ENCODE measurements at places on chromosomes 12 and 14.
A peak's percentile ranks its signal among the peaks of the same experiment; 100 is the strongest.

DNA sequence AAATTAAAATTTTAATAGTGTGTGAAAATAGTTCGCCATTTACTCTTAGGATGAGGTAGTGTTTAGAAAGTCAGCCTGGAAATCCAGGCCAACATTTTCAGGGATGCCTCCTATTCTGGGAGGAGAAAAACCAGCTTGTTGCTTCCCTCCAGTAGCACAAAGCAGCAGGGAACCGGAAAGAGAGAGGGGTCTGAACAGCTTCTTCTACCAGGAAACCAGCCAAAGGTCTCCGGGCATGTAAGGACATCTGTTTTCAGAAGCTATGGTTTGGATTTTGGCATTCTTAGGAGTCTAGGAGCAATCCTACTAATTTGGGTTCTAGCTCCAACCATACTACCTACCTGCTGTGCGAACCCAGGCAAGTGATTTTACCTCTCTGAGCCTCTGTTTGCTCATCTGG is 85.3 kb downstream of the DPF3 start:
- no peak overlapping the region for H3K27ac ChIP-seq
- no peaks in the 10 kb centered on the region for H3K36me3 ChIP-seq
- no peaks in the 10 kb centered on the region for H3K27me3 ChIP-seq
- H3K4me3 ChIP-seq = no peak overlapping the region
- DNase-seq = no peak
- H3K4me1 ChIP-seq = peaks cover 15% of the 10 kb centered on the region

GRCh38 chr12:63909746-63910145 is 65.2 kb downstream of the SRGAP1 start:
- H3K27me3 ChIP-seq = no peaks in the 10 kb centered on the region
- no peak overlapping the region for H3K4me3 ChIP-seq
- H3K4me1 ChIP-seq = no peaks in the 10 kb centered on the region
- no peaks in the 10 kb centered on the region for H3K36me3 ChIP-seq
- H3K27ac ChIP-seq = no peak overlapping the region

- no peaks in the 10 kb centered on the region for H3K36me3 ChIP-seq
- H3K4me1 ChIP-seq = no peaks in the 10 kb centered on the region
- H3K27me3 ChIP-seq = no peaks in the 10 kb centered on the region
- no peak overlapping the region for H3K27ac ChIP-seq
Observed at GRCh38 chr14:70289138-70289537, 70.3 kb downstream of the COX16 start.

DNA sequence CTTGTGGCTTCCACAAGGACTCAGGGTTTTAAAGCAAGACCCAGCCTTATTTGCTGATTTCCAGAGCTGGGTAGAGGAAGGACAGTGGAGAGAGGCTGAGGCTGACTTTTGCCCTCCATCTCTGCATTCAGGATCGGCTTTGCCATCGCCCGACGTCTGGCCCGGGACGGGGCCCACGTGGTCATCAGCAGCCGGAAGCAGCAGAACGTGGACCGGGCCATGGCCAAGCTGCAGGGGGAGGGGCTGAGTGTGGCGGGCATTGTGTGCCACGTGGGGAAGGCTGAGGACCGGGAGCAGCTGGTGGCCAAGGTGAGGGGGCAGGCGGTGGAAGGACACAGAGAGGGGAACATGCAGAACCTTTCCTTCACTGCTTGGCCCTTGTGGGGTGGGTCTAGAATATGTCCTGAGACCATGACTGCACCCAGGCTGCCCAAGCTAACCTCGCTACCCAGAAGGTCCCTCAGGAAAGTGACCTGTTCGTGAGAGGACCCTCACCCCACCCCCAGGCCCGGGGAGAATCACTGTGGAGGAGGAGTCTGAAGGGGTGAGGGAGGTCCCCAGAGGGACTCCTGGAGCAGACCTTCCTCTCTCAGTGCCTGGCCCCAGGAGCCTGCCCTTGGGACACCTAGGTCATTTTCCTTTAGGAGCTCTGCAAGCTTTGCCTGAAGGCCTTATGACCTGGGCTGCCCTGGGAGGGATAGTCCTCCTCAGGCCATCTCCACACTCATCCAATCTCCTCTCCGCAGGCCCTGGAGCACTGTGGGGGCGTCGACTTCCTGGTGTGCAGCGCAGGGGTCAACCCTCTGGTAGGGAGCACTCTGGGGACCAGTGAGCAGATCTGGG is 3.1 kb downstream of the DHRS2 start:
- no peaks in the 10 kb centered on the region for H3K36me3 ChIP-seq
- no peaks in the 10 kb centered on the region for H3K4me1 ChIP-seq
- H3K27me3 ChIP-seq = no peaks in the 10 kb centered on the region

- DNase-seq = no peak
- H3K27ac ChIP-seq = no peak overlapping the region
- no peaks in the 10 kb centered on the region for H3K4me1 ChIP-seq
- H3K36me3 ChIP-seq = no peaks in the 10 kb centered on the region
Observed at GRCh38 chr12:1246637-1247036, 255.6 kb downstream of the ERC1 start.

- H3K4me3 ChIP-seq = no peak overlapping the region
- peaks cover 21% of the 10 kb centered on the region for H3K4me1 ChIP-seq
- H3K27me3 ChIP-seq = peaks cover 4% of the 10 kb centered on the region
- DNase-seq = no peak
Observed at GRCh38 chr14:67623114-67623513, 3.4 kb downstream of the ARG2 start.

DNA sequence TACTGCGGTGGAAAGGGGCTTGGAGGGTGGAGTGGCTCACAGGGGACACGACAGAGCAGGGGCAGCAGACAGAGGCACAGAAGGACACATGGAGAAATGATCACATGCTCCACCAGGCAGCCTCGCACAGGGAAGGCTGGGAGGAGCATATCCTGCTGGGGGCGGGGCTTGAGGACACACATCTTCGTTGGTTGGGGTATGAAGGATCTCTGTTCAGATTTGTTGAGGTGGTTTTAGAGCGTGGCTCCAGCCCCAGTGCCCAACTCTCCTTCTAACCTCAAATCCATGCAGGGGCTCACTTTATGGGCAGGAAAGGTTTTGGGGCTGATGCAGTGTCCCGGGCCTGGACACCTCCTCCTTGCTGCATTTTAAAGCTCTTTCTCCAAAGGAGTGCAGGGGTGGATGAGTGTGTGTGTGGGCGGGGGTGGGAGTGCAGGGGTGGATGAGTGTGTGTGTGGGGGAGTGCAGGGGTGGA is 733 bp upstream of the P3H3 start:
- peaks cover 35% of the 10 kb centered on the region for H3K4me1 ChIP-seq
- peak; percentile 42 for DNase-seq
- H3K27ac ChIP-seq = no peak overlapping the region
- H3K4me3 ChIP-seq = no peak overlapping the region

- H3K27ac ChIP-seq = no peak overlapping the region
- no peak overlapping the region for H3K4me3 ChIP-seq
- DNase-seq = no peak
- no peaks in the 10 kb centered on the region for H3K4me1 ChIP-seq
- no peaks in the 10 kb centered on the region for H3K27me3 ChIP-seq
Observed at GRCh38 chr14:74826574-74826973, 49.4 kb downstream of the PROX2 start.

DNA sequence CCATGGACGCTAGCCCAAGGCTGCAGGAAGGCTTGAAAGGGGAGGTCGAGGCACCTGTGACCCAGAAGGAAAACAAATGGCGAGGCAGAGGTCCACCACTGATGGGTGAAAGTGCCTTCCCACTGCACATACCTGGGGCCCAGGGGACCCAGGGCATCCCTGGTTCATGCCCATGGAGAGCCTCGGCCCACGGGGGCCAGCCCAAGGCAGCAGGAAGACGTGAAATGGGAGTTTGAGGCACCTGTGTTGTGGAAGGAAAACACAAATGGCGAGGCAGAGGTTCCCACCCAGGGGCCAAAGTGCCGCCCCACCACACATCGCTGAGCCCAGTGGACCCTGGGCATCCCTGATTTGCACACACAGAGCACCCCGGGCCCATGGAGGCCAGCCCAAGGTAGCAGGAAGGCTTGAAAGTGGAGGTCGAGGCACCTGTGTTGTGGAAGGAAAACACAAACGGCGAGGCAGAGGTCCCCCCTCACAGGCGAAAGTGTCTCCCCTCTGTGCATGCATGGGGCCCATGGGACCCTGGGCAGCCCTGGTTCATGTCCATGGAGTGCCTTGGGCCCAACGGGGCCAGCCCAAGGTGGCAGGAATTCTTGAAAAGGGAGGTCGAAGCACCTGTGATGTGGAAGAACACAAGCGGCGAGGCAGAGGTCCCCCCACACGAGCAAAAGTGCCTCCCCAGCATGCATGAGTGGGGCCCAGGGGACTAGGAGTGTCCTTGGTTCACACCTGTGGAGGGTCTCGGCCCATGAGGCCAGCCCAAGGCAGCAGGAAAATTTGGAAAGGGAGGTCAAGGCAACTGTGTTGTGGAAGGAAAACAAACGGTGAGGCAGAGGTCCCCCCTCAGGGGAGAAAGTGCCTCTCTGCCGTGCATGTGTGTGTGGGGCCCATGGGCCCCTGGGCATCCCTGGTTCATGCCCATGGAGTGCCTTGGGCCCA is 383.3 kb downstream of the ALG10 start:
- H3K27me3 ChIP-seq = no peaks in the 10 kb centered on the region
- H3K4me3 ChIP-seq = no peak overlapping the region
- no peak for DNase-seq
- H3K4me1 ChIP-seq = no peaks in the 10 kb centered on the region
- H3K36me3 ChIP-seq = no peaks in the 10 kb centered on the region

DNA sequence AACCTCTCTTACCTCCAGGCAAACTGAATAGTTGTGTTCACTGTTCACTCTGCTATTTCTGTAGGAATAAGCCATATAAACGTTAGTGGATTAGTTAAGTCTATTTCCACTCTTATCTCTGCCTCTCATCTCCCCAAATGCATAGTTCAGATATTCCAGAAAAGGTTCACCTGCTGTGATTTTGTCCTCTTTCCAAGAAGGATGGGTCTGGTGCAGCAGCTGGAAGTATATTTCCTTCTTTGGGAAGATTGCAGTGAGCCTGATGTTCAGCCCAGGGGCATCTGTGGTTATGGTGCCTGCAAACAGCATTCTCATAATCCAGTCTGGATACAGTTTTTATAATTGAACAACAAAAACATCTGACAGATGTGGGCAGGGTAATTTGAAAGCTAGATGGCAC is 97.7 kb downstream of the TPH2 start:
- H3K4me3 ChIP-seq = no peak overlapping the region
- no peak overlapping the region for H3K27ac ChIP-seq
- no peaks in the 10 kb centered on the region for H3K36me3 ChIP-seq
- H3K27me3 ChIP-seq = no peaks in the 10 kb centered on the region
- DNase-seq = no peak

DNA sequence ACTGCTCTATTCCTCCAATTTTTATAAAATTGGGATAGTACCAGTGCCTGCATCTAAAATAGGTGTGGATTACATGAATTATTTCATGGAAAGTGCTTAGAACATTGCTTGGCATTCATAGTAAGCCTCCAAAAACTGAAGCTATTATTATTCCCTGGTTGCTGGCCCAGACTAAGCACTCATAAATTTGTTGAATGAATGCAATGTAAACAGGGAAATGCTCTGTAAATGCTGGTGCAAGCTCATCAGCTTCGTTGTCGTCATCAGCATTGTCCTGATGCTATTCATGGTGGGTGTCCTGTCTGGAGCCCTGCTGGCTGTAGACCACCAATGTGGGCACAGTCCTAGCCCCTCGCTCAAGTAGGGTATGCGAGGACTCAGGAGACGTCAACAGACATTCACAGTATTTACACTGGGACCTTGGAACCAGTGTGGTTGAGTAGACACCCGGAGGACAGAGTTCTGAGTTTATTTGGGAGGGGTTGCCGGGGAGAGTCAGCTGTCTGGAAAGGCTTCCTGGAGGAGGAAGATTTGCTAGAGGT is 16.5 kb downstream of the BDKRB2 start:
- H3K4me3 ChIP-seq = no peak overlapping the region
- no peaks in the 10 kb centered on the region for H3K36me3 ChIP-seq
- no peaks in the 10 kb centered on the region for H3K4me1 ChIP-seq
- no peak for DNase-seq

- H3K4me3 ChIP-seq = no peak overlapping the region
- no peaks in the 10 kb centered on the region for H3K27me3 ChIP-seq
- no peaks in the 10 kb centered on the region for H3K36me3 ChIP-seq
- DNase-seq = no peak
Observed at GRCh38 chr14:68113343-68113930, 293.9 kb downstream of the RAD51B start.

DNA sequence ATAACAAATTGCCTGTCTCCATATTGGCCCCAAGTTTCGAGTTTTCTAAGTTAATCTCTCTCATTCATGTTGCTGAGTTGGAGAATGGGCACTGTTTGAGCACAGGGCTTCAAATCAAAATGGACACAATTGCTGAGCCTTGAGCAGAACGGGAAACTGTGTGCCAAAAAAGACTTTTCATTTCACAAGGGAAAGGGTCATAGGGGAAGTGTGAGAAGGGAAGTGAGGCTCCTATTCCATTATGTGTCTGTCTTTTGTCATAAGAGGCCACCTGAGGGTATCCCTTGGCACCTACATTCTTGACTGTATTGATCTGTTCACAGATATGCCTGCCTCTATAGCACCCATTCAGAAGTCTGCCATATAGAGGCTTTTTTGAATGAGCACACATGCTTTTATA is 59.1 kb downstream of the TTLL5 start:
- H3K36me3 ChIP-seq = peaks cover 24% of the 10 kb centered on the region
- no peaks in the 10 kb centered on the region for H3K27me3 ChIP-seq
- H3K27ac ChIP-seq = no peak overlapping the region

DNA sequence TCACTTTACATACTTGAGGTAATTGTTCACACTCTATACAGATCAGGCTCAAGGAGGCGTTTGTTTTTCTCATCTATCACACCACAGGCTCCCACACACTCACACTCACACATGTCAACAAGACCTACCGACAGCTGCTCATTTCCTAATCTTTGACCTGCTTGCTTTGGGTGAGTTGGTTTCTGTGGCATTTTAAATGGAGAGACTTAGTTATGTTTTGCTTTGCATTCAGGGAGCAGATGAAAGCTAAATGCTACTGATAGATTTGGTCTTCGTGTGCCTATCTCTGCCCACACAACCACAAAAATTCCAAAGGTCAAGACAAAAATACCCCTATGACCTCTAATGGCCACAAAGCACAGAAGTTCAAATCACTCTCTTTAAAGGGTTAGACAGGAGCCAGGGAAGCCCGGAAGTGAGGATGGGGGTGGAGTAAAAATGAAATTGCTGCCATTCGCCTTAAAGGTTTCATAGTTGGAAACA is 203.5 kb upstream of the G2E3 start:
- no peak for DNase-seq
- no peaks in the 10 kb centered on the region for H3K27me3 ChIP-seq
- no peaks in the 10 kb centered on the region for H3K4me1 ChIP-seq
- no peaks in the 10 kb centered on the region for H3K36me3 ChIP-seq

DNA sequence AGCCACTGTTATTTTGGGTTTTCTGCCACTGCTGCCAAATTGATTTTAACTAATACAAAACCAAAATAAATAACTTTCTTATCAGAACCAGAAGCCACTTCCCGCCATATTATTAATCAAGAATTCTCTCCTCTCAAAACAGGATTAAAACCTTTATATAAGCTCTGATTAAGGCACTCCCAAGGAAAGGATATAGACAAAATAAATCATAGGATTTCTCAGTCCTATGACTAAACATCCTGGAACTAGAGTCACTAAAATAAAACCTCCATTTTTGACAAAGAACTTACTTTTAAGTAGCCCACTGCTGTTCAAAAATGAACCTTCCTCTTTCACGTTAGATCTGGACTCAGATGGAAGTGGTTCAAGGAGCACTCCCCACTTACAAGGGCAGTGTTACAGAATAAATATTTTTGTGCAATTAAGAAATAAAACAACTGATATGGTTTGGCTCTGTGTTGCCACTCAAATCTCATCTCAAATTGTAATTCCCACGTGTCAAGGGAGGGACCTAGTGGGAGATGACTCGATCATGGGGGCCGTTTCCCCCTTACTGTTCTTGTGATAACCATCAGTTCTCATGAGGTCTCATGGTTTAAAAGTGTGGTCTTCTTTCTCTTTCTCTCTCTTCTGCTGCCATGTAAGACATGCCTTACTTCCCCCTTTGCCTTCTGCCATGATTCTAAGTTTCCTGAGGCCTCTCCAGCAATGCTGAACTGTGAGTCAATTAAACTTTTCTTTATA is 26.4 kb downstream of the GXYLT1 start:
- DNase-seq = no peak
- H3K36me3 ChIP-seq = peaks cover 6% of the 10 kb centered on the region
- no peak overlapping the region for H3K27ac ChIP-seq
- no peak overlapping the region for H3K4me3 ChIP-seq
